ENCODE measurements at places on chromosomes 3 and 15.

- peaks cover 40% of the 10 kb centered on the region for H3K36me3 ChIP-seq
- no peak overlapping the region for H3K27ac ChIP-seq
- peaks cover 46% of the 10 kb centered on the region for H3K4me1 ChIP-seq
- DNase-seq = no peak
- no peak overlapping the region for H3K4me3 ChIP-seq
Observed at GRCh38 chr3:98518816-98519215, 3.9 kb downstream of the CLDND1 start.

- H3K4me1 ChIP-seq = peaks cover 2% of the 10 kb centered on the region
- peaks cover 3% of the 10 kb centered on the region for H3K27me3 ChIP-seq
- H3K27ac ChIP-seq = no peak overlapping the region
- no peak for DNase-seq
Observed at GRCh38 chr3:13571264-13571663, 22.3 kb downstream of the FBLN2 start.

DNA sequence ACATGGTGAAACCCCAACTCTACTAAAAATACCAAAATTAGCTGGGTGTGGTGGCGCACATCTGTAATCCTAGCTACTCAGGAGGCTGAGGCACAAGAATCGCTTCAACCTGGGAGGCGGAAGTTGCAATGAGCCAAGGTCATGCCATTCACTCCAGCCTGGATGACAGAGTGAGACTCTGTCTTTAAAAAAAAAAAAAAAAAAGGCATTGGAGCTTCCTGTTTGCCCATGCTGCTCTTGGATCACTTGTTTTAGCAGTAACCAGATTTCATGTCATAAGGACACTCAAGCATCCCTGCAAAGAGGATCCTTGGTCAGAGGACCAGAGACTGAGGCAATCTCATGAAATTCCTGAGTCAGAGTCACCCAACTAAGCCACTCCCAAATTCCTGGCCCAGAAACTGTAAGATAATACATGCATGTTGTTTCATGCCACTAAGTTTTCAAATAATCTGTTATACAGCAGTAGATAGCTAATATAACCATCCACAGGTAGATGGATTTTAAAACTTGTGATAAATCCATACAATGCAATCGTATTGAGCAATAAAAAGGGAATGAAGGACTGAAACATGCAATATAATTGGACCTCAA, 82.0 kb upstream of the XXYLT1 start:
- H3K27ac ChIP-seq = no peak overlapping the region
- no peak for DNase-seq
- H3K36me3 ChIP-seq = peaks cover 36% of the 10 kb centered on the region
- H3K27me3 ChIP-seq = no peaks in the 10 kb centered on the region
- H3K4me3 ChIP-seq = no peak overlapping the region
- H3K4me1 ChIP-seq = peaks cover 15% of the 10 kb centered on the region

DNA sequence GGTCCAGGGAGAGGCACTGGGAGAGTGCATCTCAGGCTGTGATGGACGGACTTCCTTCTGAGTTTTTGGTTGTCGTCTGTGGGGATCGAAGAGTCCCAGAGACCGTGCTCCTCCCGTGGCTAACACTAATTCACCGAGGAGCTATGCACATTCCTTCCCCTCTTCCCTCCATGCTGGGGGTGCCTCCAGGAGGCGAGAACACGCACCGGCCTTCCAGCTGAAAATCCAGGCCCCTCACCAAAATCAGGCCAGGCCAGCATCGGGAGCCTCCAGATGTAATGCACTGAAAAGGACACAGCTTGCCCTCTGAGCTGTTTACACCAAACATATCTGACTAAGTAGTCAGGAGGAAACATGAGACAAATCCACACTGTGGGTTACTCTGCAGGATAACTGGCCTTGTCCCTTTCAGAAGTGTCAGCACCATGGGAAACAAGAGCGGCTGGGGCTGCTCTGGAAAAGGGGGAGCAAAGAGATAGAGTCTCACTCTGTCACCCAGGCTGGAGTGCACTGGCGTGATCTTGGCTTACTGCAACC, 5.5 kb downstream of the RNU5B-1 start:
- H3K4me3 ChIP-seq = no peak overlapping the region
- peaks cover 10% of the 10 kb centered on the region for H3K27me3 ChIP-seq
- DNase-seq = no peak
- no peak overlapping the region for H3K27ac ChIP-seq
- H3K36me3 ChIP-seq = no peaks in the 10 kb centered on the region
- peaks cover 5% of the 10 kb centered on the region for H3K4me1 ChIP-seq

- peak overlapping the region; percentile 92 for H3K4me3 ChIP-seq
- DNase-seq = peak; percentile 32
- H3K27me3 ChIP-seq = no peaks in the 10 kb centered on the region
- peaks cover 25% of the 10 kb centered on the region for H3K4me1 ChIP-seq
- peaks cover 35% of the 10 kb centered on the region for H3K36me3 ChIP-seq
Observed at GRCh38 chr15:22786868-22787698, 639 bp downstream of the NIPA1 start.
